ENCODE measurements at places on chromosomes 3 and 15.
A peak's percentile ranks its signal among the peaks of the same experiment; 100 is the strongest.

- H3K4me1 ChIP-seq = no peaks in the 10 kb centered on the region
- no peak overlapping the region for H3K27ac ChIP-seq
- no peaks in the 10 kb centered on the region for H3K36me3 ChIP-seq
- no peaks in the 10 kb centered on the region for H3K27me3 ChIP-seq
- DNase-seq = no peak
Observed at GRCh38 chr3:165635791-165636683, 201.2 kb downstream of the BCHE start.

- H3K4me1 ChIP-seq = peaks cover 52% of the 10 kb centered on the region
- no peak overlapping the region for H3K4me3 ChIP-seq
- H3K27me3 ChIP-seq = no peaks in the 10 kb centered on the region
- H3K27ac ChIP-seq = peak overlapping the region; percentile 4
Observed at GRCh38 chr3:113103588-113103987, 107.8 kb upstream of the BOC start.

DNA sequence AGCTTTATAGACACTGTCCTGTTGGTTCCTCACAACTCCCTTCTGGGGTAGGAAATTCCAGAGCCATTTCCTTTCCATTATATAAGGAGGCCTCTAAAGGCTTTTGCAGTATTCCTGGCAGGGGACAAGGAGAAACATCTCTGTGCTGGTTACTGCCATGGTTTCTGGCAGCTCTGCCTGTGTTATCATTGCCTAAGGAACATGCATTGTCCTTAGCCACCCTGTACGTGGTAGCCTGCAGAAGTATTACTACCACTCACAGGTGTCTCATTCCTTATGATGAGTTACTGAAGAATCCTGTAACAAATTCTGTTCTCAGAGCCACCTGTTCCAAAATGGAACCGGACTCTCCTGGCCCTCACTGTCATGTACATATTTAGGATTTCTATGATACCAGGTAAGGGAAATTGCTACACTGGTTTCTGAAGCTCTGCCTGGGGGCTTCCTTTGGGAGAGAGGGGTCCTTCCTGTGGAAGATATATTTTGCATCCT, 58.0 kb downstream of the UMPS start:
- H3K27ac ChIP-seq = no peak overlapping the region
- no peaks in the 10 kb centered on the region for H3K36me3 ChIP-seq
- H3K27me3 ChIP-seq = no peaks in the 10 kb centered on the region
- DNase-seq = no peak

DNA sequence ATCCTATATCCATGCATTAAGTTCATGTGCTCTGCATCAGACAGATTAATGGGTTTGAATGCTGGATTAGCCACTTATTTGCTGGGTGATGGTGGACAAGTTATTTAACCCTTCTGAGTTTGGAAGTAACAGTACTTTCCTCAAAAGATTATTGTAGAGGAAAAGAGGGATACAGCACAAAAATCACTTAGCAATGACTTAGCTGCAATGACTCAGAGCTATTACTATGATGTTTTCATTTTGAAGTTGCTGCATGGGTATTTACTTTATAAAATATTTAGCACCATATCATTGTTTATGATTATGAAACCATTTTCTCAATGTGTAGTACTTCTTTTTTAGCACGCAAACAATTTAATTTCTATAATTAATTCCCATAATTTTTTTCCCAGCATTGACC, 248.4 kb downstream of the MYRIP start:
- H3K27ac ChIP-seq = no peak overlapping the region
- peaks cover 14% of the 10 kb centered on the region for H3K27me3 ChIP-seq
- H3K36me3 ChIP-seq = no peaks in the 10 kb centered on the region
- no peak for DNase-seq

GRCh38 chr3:120353463-120353862, 4.3 kb upstream of the LRRC58 start:
- peaks cover 12% of the 10 kb centered on the region for H3K4me1 ChIP-seq
- no peaks in the 10 kb centered on the region for H3K36me3 ChIP-seq
- no peak overlapping the region for H3K4me3 ChIP-seq
- no peak overlapping the region for H3K27ac ChIP-seq
- H3K27me3 ChIP-seq = no peaks in the 10 kb centered on the region
- DNase-seq = no peak

DNA sequence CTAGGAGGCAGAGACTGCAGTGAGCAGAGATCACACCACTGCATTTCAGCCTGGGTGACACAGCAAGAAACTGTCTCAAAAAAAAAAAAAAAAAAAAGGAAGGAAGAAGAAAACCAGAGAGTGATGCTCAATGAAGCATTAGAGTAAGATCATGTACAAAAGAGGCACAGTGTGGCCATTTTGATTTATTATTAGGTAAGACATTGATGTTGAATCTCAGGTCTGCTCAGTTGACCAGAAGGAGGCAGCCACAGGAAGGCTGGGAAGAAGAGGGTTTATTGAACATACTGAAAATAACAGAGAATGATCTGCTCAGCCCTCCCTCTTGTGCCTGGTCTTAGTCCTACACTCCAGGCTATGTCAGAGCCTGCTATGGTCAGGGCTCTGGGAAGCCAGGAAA, 15.6 kb downstream of the LRRK1 start:
- H3K27ac ChIP-seq = peak overlapping the region; percentile 13
- no peak overlapping the region for H3K4me3 ChIP-seq
- no peaks in the 10 kb centered on the region for H3K36me3 ChIP-seq
- no peaks in the 10 kb centered on the region for H3K27me3 ChIP-seq
- H3K4me1 ChIP-seq = no peaks in the 10 kb centered on the region
- no peak for DNase-seq

DNA sequence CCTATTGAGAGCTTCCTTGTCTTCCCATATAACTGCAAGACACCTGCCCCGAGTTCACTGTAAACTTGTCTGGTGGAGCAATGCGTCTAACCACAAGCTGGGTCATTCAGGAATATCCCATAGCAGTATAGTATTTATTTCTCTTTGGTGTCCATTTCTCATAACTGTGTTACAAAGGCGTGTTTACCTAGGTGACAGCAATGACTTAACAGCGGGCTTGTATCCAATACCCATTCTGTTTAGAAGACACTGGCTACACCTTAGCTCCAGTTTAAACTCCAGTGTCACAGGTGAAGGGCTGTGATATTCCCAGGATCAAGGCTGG, 24.3 kb downstream of the ATP10A start:
- no peaks in the 10 kb centered on the region for H3K4me1 ChIP-seq
- no peaks in the 10 kb centered on the region for H3K27me3 ChIP-seq
- H3K4me3 ChIP-seq = no peak overlapping the region
- no peak overlapping the region for H3K27ac ChIP-seq
- DNase-seq = no peak

DNA sequence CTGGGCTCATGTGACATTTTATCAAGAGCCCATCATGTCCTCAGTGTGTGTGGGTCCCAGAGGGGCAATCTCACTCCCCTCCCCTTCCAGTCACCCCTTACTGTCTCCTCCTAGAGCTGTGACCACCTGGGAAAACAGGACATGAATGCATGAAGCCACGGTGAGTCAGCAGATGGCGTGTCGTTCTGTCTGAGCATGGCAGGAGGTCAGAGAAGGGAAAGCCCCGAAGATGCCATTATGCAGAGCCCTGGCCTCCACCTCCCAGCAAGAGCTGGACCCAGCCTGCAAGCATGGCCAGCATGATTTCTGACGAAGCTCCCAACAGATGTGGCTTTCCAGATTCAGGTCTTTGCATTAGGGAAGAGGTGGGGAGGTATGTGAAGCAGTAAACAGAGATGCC, 118.5 kb downstream of the TLE3 start:
- H3K27me3 ChIP-seq = peaks cover 53% of the 10 kb centered on the region
- H3K4me3 ChIP-seq = no peak overlapping the region
- H3K4me1 ChIP-seq = no peaks in the 10 kb centered on the region
- no peak overlapping the region for H3K27ac ChIP-seq

DNA sequence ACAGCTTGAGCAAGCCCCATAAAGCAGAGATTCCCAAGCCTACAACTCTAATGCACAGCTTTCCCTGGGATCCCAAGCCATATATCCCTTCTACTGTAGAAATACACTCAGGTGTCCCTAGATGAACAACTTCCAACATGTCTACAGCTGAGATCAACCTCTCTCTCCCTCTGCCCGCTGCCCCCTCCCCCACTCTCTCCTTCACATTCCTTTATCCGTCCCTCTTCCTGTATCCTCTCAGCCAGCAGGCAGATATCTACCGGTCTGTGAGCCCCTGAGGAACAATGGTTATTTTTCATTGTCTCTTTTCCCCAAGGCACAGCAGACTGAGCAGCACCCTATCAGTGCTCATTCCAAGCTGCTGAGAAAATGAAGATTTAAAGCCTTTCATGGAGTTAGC, 138.6 kb downstream of the SUCLG2 start:
- no peak overlapping the region for H3K27ac ChIP-seq
- H3K36me3 ChIP-seq = peaks cover 17% of the 10 kb centered on the region
- H3K27me3 ChIP-seq = no peaks in the 10 kb centered on the region
- no peak for DNase-seq

DNA sequence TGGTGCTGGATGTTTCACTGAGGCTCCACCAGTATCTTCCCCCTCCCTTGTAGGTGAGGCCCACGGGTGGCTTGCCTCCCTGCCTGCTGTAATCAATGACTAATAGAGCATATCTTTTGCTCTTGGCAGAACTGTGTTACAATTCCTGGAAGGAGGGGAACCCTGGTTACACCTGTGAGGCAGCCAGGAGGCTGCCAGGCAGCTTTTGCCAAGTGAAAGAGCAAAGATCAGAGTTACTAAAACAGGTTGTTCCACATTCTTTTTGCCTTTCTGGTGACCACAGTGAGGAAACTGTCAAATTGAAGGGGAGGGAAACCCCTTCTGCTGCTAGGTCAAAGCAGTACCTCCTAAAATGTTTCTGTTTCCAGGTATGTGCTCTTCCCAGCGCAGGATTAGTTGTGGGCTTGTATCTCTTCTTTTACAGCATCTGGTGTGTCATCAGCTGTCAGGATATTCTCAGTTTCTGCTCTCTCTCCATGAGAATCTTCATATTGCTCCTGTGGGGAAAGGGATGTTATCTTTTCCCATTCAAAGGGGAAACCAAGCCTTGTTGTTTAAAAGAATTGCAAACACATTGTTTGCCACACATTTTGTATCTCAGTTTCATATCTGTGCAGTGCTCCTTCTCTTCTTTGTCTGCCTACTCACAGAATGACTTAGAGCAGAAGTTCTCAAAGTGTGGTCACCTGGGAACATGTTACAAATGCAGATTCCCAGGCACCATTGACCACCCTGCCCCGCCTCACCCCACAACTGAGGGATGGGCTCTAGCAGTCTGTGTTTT, 137.4 kb upstream of the UMPS start:
- no peaks in the 10 kb centered on the region for H3K4me1 ChIP-seq
- no peaks in the 10 kb centered on the region for H3K36me3 ChIP-seq
- H3K27me3 ChIP-seq = peaks cover 12% of the 10 kb centered on the region

GRCh38 chr3:113684271-113684819, 12.1 kb downstream of the USF3 start:
- no peak for DNase-seq
- H3K27me3 ChIP-seq = no peaks in the 10 kb centered on the region
- peaks cover 47% of the 10 kb centered on the region for H3K36me3 ChIP-seq
- no peak overlapping the region for H3K27ac ChIP-seq
- H3K4me1 ChIP-seq = peaks cover 6% of the 10 kb centered on the region
- H3K4me3 ChIP-seq = no peak overlapping the region

- no peak for DNase-seq
- H3K4me1 ChIP-seq = peaks cover 6% of the 10 kb centered on the region
- no peaks in the 10 kb centered on the region for H3K36me3 ChIP-seq
- no peaks in the 10 kb centered on the region for H3K27me3 ChIP-seq
Observed at GRCh38 chr3:30764281-30764680, 130.2 kb downstream of the GADL1 start.

DNA sequence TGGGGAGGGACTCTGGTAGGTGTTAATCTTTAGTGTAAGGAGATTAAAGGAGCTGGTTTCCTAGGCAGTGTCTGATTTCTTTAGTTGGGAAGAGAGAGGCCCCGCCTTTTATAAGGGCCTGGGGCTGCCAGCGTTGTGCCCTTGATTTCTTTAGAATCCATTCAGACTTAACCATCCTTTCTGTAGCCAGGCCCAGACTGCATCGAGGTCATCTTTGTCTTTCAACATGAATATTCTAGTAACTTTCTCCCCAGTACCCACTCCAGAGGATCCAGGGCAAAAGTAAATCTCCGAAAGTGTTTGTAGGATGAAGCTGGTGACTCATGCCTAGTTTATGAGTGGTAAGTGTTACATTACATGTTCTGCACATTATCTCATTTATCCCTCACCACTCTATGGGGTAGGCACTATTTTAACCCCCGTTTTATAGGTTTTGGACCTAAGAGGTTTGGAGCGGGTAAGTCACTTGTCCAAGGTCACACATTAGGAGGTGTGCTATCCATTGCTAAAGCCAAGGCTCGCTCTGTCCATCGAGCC, 11.8 kb upstream of the USP3 start:
- DNase-seq = no peak
- H3K27ac ChIP-seq = peak overlapping the region; percentile 88
- peak overlapping the region; percentile 10 for H3K4me3 ChIP-seq
- H3K36me3 ChIP-seq = no peaks in the 10 kb centered on the region
- H3K4me1 ChIP-seq = peaks cover 10% of the 10 kb centered on the region

DNA sequence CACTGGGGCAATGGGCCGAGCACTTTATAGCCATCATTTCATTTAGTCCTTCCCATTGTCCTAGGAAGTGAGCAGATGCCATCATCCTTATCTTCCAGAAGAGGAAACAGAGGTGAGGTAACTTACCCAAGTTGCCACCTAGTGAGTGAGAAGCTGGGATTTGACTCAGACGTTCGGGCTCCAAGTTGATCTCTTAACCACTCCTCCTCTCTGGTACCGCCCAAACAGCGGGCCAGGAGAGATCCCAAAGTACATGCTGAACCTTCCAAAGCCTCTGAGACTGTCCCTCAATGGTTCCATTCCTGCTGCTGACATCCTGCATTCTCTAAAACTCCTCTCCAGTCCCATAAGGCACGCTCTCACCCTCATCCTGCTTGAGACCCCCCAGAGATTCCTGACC, 56.2 kb downstream of the EXOG start:
- no peaks in the 10 kb centered on the region for H3K27me3 ChIP-seq
- H3K27ac ChIP-seq = no peak overlapping the region
- no peak for DNase-seq
- H3K36me3 ChIP-seq = peaks cover 5% of the 10 kb centered on the region
- no peaks in the 10 kb centered on the region for H3K4me1 ChIP-seq
- H3K4me3 ChIP-seq = no peak overlapping the region

- no peaks in the 10 kb centered on the region for H3K27me3 ChIP-seq
- H3K4me1 ChIP-seq = no peaks in the 10 kb centered on the region
- no peak for DNase-seq
- no peak overlapping the region for H3K27ac ChIP-seq
Observed at GRCh38 chr3:76586471-76586870, 453.4 kb upstream of the ROBO2 start.

GRCh38 chr15:78605680-78606079, 15.1 kb downstream of the CHRNA3 start:
- H3K27me3 ChIP-seq = peaks cover 24% of the 10 kb centered on the region
- no peak overlapping the region for H3K27ac ChIP-seq
- H3K36me3 ChIP-seq = peaks cover 8% of the 10 kb centered on the region
- DNase-seq = no peak

DNA sequence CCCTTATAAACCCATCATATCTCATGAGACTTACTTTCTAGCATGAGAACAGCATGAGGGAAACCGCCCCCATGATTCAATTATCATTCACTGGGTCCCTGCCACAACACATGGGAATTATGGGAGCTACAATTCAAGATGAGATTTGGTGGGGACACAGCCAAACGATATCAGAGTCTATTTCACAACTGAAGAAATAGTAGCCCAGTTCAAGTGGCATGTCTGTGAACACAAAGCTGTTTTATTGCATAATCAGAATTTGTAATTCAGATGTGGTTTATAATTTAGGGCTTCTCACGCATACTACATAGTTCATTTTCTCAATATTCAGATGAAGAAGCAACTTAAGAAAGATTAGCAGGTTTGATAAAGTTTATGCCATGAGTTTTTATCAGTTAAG, 1188.0 kb upstream of the ALCAM start:
- no peaks in the 10 kb centered on the region for H3K27me3 ChIP-seq
- no peaks in the 10 kb centered on the region for H3K4me1 ChIP-seq
- H3K36me3 ChIP-seq = no peaks in the 10 kb centered on the region
